ENCODE measurements at places on chromosomes 5 and 9.

GRCh38 chr9:5418481-5418880 lies 19.2 kb downstream of the PLGRKT start:
- no peak for DNase-seq

DNA sequence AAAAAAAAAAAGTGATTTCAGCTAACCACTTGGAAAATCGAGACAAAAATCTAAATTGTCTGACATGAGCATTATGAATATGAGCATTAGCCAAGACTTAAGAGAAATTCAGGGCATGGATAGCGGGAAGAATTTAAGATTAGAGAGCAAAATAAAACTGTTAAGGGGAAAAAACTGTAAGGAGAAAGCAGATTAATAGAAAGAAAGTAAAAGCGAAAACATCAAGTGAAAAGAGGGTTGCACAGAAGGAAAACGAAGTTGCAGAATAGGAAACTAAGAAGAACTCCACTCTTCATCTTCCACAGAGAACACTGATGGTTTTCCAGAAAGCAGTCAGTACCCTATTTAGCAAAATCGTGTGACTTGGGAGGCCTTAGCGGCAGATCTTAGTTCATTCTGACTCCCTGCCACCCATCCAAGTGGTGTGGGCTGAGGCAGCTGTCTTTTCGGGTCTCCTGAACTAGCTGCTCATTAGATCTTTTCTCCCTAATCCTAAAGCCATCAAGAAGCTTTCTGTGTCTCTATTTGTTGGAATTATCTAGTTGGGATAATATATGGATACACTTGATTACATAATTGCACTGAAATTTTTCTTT lies 3.7 kb downstream of the NIM1K start:
- no peak for DNase-seq

DNA sequence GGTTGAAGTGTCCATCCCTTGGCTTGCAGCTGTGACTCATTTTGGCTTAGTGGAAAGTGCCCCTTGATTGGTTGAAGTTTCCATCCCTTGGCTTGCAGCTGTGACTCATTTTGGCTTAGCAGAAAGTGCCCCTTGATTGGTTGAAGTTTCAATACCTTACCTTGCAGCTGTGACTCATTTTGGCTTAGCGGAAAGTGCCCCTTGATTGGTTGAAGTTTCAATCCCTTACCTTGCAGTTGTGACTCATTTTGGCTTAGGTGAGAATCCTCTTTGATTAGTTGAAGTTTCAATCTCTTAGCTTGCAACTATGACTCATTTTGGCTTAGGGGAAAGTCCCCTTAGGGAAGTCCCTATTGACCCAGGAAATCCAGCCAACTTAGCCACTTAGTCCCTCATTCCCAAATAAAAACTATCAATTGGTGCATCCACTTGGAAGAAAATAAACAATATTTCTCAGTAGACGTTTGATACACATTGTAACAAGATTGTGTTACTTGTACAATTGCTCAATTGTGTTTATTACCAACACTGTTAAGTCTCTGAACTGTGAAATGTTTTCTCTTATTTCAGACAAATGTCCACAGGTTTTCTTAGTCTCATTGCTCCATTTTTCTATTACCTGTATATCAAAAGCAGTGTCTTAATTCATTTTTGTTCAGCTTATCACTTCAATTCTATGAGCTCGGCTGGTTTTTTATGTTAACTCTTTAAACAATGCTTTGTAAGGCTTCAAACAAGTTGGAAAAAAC lies 2308.8 kb upstream of the ACO1 start:
- no peak for DNase-seq

DNA sequence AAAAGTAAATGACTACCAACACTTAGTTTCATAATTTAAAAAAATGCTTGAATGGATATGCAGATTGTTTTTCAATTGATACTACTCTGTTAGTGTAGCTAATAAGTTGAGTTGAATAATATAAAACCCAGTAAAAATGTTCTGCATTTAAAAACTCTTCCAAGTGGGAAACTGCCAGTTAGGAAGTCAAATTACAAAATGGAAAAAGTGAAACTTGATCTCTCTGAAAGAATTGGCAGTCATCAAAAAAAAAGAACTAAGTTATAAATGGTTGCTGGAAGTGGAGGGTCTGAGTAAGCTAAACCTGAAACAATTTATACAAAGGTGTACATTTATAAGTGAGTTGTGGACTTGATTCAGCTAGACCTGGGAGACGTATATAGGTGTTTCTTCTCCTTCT lies 52.4 kb downstream of the VCAN start:
- DNase-seq, result no peak

DNA sequence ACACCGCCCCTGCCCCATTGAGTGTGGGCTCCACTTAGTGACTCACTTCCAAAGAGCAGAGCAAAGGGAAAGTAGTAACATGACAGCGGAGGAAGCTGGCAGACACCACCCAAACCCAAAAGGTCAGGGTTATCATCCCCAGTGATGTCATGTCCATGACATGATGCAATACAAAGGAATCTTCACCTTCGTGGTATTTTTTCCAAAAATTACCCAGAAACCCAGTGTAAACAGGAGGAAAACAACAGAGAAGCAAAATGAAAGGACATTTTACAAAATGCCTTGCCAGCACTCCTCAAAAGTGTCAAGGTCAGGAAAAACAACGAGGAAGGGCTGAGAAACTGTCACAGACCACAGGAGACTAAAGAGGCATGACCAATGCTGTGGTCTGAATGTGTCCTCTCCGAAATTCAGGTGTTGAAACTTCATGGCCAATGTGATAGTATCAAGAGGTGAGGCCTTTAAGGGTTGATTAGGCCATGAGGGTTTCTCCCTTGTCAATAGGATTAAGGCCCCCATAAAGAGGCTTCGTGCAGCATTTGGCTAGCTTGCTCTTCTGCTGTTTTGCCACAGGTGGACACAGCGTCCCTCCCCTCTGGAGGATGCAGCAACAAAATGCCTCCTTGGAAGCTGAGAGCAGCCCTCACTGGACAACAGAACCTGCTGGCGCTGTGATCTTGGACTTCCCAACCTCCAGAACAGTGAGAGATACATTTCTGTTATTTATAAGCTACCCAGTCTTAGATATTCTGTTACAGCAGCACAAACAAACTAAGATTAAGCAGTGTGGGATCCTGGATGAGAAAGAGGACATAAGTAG lies 30.5 kb upstream of the MED10 start:
- DNase-seq, result no peak

DNA sequence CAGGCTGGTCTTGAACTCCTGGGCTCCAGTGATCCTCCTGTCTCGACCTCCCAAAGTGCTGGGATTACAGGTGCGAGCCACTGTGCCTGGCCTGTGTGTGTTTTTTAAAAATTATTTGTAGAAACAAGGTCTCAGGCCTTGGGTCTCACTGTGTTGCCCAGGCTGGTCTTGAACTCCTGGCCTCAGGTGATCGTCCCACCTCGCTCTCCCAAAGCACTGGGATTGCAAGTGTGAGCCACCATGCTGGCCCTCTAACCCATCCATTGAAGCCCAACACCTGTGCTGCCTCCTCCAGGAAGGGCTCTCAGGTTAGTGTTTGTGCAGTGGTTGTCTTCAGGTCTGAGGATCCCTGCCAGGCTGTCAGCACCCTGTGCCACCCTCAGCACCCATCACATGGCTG lies 56.6 kb downstream of the CXXC5 start:
- DNase-seq, result no peak

- DNase-seq, result no peak
Observed at GRCh38 chr5:177603631-177604030, 3.7 kb downstream of the B4GALT7 start.

DNA sequence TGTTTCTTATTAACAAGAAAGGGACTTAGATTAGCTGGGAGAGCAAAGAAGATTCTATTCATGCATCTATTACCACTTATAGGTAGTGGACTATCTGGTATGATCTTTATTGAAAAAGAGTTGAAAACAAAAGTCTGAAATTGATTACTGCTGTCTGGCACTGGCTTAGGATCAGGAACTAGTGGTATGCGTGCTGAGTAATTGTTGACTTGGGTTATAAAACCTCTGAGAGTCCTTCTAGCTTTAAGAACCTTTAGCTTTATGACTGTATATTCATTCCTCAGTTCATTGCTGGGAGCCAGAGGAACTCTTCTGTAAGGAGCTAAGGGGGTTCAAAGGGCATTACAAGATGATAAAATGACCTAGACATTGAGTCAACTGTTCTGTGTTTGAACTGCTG lies 7.6 kb downstream of the SLC1A1 start:
- no peak for DNase-seq

DNA sequence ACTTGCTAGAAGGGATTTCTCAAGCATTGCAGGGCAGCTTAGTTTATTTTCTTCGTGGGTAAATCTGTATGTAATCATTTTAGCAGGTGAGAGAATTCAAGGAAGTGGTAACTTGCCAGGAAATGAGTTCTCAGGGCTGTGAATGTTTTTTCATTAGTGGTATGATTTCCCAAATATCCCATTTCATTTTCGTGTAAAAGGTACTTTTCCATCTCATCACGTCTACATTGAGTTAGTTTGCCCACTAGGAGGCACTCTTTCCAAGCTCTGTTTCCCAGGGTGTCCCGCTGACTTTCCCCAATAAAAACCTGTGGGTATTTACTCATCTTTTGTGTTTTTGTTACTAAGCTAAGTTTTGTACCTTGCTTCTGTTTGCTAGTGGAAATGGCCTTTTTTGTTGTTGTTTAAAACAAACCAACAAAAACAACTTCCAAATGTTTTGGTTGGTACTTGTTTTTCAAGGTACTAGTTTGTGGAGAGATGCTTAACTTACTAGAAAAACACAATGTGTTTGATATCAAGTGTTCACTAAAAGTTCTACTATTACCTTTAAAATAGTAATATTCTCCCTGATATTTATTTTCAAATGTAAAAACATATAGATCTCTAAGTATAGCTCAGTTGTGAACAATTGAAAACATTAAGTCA lies 373.6 kb downstream of the ADGRV1 start:
- DNase-seq, result no peak

GRCh38 chr5:67065696-67066095 lies 130.9 kb downstream of the CD180 start:
- no peak for DNase-seq

DNA sequence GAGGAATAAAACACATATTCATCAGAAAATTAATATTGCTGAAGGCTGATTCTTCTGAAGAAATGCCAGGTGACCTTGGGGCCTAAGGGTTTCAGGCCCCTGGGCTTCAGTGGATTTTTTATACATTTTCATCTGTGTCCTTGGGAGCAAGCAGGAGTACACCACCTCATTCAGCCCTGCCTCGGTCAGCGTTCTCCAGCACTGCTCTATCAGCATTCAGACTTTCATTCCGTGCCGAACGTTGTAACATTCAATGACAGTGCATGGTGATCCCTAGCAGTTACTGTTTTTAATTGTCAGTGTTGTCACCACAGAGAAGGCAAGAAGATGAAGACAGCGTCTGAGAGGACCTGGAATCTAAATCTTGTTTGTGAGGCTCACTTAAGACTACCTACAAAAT lies 490.4 kb downstream of the DNAH5 start:
- no peak for DNase-seq

DNA sequence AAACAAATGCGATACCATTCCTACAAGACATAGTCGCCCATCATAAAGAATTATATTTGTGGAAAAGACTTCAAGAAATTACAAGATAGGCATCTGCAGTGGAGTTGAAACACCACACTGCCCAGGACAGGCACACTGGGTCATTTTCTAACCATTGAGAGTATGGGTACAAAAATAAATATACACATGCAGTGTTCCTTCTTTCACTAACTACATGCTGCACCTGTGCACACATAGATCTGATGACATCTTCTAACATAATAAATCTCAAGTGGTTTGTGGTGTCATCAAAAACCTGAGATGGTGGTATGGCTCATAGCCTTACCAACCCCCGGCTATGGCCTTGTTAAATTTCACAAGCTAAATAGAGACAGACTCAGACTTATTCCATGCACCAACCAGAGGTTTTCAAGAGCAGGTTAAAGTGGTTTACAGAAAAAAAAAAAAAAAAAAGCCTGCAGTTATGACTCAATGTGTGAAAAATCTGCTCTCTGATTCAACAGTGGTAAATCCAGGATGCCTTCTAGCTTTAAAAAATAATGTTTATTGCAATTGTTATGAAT lies 12.4 kb upstream of the NFIB start:
- no peak for DNase-seq

DNA sequence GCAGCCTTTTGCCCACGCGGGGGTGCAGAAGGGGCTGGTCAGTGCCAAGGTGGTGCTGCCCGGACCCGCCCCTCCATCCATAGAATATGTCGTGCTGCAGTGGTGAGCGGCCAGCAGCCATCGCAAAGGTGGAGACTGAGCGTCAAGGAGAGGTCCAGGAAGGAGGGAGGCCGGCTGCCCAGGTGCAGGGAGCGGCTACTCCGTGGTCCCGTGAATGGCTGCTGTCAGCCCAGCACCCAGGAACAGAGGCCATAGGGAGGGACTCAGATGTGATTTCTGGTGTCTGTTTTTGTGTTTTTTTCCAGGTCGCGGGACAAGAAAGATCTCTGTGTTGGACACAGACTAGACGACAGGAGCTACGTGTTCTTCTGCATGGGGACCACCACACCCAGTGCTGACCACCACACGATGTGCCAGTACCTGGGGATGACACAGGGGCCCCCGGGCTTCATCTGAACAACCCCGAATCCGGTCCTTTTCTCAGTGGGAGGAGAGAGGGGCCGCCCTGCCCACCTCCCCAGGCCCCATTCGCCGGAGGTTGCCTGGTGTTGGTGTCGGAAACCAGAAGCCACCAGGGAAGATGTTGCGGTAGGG lies 29.0 kb downstream of the PAEP start:
- DNase-seq, result no peak

Measured in activated T-helper 1 cell treated with Interleukin-2 at 50 U/mL for 16 hours (primary cell).